ENCODE measurements at places on chromosomes 6 and 20.
A peak's percentile ranks its signal among the peaks of the same experiment; 100 is the strongest.

GRCh38 chr6:25699649-25700048, 47.6 kb downstream of the SCGN start:
- no peak for DNase-seq

DNA sequence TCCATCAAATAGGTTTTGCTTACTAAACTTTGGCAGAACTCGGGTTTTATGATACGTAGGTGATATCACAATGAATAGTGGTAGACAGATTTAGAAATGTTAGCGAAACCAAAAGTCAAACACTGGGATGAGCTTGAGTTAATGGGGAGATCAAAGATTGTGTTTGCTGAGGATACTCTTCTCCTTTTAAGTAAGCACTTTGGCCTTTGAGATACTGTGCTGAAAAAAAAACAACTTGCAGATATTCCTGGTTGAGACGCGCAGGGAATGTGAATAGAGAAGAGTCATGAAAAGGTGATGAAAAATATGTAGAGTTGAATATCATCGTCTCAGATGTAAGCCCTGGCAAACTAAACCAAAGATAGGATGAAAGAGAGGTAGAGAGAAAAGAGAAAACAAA, 48.3 kb downstream of the TRMT11 start:
- no peak for DNase-seq

- DNase-seq: no peak
Measured at GRCh38 chr20:45882469-45883099, 1.6 kb downstream of the ZSWIM1 start.

GRCh38 chr20:40814631-40814960, 125.6 kb upstream of the MAFB start:
- no peak for DNase-seq

DNA sequence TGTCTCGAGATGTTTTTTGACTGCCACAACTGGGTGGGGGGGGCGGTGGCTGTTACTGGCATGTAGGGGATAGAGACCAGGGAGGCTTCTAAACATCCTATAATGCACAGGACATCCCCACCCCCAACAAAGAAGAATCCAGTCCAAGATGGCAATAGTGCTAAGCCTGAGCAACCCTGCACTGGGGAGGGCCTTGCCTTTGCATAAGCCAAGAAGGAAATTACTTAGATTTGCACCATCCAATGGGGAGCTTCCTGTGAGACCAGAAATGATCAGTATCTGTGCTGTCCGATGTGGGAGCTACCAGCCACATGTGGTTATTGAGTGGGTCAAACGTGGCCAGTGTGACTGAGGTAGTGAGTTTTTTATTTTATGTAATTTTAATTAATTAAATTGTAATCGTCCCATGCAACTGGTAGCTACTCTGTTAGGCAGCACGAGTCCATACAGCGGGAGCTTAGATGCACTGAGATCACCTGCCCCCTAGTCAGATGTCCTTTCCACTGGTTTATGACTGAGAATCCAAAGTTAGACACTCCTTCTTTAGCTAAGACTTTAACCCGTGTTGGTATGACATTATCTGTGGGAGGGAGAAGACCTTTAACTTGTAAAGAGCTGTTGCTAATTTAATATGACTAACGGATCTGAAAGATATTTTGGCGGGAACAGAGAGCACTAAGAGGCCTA, 97.4 kb upstream of the NEDD9 start:
- no peak for DNase-seq

GRCh38 chr20:36744764-36745191, 1.1 kb downstream of the NDRG3 start:
- no peak for DNase-seq

- no peak for DNase-seq
Measured at GRCh38 chr6:104212977-104213668, 646.6 kb downstream of the HACE1 start.

DNA sequence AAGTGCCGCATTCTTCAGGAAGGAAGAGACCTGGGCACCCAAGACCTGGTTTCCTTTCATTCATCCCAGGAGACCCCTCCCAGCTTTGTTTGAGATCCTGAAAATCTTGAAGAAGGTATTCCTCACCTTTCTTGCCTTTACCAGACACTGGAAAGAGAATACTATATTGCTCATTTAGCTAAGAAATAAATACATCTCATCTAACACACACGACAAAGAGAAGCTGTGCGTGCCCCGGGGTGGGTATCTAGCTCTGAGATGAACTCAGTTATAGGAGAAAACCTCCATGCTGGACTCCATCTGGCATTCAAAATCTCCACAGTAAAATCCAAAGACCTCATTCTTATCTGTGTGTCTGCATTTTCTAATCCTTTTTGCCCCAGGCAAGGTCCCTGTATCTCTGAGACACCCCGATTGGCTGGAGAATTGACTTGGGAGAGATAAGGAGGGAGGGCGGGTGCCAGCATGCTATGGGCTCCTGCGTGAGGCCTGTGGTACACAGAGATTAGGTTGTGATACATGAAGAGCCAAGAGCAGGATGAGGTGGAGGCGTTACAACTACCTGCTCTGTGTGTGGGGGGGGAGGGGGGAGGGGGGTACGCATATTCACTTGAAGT, 4.8 kb downstream of the MUC21 start:
- no peak for DNase-seq

DNA sequence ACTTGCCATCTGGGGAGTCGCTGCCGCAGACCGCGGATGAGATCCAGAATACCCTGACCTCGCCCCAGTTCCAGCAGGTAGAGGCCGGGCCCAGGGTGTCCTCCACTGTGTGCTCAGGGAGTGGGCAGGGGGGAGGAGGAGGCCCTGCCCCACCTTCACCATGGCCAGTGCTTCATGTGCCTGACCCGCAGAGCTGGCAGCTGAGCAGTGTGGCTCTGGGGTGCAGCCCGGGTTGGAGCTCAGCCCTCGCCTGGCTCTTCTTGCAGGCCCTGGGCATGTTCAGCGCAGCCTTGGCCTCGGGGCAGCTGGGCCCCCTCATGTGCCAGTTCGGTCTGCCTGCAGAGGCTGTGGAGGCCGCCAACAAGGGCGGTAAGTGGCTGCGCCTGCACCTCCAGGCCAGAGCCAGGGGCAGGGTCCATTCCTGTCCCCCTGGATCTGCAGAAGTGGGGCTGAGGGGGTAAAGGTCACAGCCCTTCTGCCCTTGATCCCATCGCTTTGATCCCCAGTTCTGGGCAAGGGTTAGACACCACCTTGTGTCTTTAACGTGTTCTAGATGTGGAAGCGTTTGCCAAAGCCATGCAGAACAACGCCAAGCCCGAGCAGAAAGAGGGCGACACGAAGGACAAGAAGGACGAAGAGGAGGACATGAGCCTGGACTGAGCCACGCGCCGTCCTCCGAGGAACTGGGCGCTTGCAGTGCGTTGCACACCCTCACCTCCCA, 5.5 kb downstream of the ADRM1 start:
- DNase-seq: no peak

GRCh38 chr6:37174515-37175331, 4.8 kb downstream of the PIM1 start:
- no peak for DNase-seq

DNA sequence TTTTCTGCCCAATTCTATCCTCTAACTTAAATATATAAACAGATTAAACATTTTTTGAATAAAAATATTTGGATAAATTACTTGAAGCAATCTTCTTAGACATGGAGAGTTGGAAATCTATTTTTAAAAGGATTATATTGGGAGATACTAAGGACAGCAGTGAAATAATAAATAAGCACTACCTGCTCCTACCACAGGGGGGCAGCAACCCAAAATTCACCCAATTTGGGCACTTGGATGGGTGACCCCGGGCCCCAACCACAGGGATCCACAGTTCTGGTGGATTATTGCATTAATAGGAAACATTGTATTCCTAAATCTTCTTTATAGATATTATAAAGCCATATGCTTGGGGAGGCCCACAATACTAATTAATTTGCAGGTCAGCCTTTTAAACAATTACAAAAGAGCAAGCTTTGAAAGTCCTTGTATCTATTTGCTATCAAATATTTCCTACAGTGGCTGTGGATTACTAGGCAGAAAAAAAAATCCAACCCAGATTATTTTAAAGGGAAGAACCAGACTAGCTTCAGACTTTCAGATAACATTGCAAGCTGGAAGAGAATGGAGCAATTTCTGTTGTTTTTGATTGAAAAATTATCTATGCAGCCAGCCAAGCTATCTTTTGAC, 66.4 kb upstream of the PDE10A start:
- no peak for DNase-seq

DNA sequence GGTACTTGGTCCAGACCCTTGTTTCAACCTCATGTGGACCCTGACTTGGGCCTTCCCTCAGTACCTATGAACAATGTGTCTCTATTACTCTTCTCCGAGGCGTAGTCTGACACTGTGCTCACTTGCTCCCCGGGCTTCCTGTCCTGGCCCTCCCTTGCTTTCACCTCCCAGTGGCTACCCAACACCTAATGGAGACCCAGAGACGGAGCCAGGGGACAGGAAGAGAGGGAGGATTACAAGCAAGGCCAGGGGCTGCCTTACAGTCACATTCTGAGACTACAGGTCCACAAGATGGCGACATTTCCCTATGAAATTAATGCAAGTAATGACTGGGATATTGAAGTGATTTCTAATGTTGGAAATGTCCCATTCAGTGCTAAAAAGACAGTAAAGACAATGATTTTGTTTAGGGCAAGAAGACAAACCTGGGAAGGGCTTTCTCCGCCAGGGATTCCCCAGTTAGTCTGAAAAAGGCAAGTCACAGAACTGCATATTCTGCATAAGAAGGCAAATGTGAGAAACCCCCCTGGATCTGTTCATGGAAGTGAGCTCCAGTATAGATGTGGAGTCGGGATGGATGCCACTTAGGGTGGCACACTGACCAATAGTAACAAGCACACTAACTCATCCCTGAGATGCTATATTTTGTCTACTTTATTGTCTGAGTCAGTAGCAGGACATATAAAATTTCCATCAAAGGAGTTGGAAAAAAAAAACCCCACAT, 44.0 kb upstream of the ZBTB24 start:
- peak; percentile 26 for DNase-seq

DNA sequence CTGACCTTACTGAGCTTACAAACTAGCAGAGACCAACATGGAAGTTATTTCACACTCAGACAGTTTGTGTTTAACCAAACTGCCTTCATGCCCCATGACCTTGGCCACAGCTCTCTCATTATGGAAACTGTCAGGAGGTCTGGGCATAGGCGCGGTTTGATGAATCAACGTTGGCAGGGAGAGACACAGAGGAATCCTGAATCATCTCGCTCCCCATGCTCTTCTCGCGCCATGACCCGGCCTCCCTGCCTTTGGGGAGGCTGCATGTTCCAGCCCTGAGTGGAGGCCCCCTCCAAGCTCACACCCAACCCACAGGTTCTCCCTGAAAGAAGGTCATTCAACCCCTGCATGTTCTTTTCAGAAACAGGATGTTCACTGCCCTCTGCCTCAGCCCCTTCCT, 15.9 kb upstream of the GDAP1L1 start:
- no peak for DNase-seq

DNA sequence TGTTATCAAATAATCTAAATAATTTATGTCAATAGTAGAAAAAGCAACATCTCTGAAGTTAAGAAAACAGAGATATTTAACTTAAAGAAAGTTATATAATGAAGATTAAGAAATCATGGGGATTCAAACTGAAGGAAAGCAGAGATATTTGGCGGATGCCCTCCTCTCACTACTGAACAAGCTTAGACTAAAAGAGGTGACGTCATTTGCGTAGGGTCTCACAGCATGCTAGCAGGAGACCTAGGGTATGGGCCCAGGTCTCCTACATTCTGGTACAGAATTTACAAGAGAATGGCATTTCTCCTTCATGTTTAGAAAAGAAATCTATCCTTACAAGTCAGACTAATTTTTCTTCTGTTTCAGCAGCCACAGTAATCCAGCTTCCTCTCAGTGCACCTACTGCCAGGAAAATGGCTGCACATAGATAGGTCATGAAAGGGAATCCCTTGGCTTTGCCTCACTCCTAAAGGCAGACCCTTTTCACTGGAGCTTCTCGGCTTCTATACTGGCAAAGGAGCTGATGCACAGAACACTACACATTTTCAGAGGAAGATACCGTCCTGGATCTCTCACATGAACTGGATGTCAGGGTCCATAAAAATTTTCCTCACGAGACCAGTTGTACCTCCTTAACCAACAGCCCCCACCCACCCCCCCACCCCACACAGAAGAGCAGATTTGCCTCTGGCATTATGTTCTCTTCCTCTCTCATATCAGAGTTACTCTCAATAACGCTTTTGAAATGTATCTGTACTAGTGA, 41.8 kb upstream of the DST start:
- DNase-seq: no peak

DNA sequence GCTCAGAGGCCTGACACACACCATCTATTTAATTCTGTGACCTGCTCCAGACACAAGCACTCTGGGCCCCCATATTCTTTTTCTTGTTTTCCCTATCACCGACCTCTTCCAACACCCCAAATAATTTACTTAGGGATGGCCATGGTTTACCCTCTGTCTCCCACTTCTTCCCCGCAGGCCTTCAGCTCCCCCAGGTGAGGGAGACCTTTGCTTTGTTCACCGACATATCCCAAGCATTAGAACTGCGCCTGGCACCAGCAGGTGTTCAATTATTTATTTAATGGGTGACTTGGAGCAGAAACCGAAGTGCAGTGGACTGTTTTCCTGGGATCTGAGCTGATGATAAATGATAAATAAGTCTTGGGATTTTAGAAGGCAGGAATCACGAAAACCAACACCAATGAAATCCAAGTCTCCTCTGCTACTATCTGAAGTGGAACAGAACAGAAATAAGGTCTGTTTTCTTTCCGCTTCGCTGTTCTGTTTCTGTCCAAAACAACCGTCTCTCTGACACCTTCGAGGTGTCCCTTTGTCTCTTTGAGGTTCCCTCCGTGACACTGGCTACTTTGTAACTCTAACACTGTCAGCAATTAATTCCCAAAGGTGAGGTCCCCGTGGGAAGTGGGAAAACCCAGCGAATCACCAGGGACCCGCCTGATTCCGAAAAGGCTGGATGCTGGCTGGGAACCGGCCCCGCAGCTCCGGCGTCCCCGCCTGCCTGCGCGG, 1.1 kb upstream of the RIN2 start:
- no peak for DNase-seq

DNA sequence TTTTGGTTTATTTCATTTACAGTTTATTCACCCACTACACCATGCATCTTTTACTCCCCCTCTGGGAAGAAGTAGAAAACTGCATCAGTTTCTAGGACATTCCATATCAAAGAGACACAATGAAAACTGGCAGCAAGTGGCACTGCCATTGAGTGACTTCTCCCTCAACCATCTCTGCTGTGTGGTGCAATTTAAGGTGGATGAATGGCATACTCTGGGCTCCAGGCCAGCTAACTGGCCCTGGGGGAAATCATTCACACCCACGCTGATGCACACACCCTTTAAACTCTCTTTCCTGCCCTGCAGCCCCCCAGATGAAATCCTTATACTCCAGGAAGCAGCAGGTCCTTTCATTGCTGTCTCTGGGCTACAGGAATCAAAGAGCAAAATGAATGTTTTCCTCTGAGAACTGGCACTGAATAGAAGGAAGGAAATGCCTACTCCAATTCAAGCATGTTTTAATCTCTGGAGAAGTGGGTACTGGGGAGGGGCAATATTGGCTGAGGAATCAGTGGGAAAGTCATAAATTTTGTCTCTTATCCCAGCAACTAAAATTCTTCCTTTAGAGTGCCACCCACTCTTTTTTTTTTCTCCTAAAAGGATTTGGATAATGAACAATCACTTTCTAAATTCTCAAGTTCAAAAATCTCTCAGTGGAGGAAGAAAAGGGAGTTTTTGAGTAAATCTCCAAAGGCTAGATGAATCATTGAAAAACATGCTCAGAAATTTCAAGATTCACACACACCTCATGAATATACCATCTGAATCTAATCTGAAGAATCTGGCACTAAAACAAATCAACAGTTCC, 16.9 kb upstream of the RFPL4B start:
- no peak for DNase-seq

Measured in stimulated activated CD8-positive, alpha-beta memory T cell treated with anti-CD3 and anti-CD28 coated beads, Interleukin-15, amount 100 ng/mL, for 48 hours (primary cell).